ENCODE measurements at places on chromosomes 16 and 17.

DNA sequence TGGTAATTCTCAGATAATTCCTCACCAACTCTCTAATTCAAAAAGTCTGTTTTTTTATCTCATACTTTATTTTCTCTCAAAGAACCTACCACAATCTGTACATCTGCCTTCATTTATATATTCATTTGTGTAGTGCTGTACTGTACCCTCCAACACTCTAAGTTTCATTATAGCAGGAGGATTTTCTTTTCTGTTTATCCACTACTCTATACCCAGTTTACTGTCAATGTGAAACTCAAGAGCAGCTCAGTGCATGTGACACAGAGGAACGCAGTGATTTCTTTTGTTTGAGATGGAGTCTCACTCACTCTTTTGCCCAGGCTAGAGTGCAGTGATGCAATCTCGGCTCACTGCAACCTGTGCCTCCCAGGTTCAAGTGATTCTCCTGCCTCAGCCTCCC lies 117.8 kb downstream of the ADAMTS18 start:
- no peak for DNase-seq

- DNase-seq = no peak
Observed at GRCh38 chr16:27111486-27111885, 44.8 kb downstream of the C16orf82 start.

GRCh38 chr16:24850289-24850938 lies 4.7 kb downstream of the SLC5A11 start:
- DNase-seq = no peak

GRCh38 chr17:35752945-35753764 lies at the start of gene GAS2L2:
TSS of gene GAS2L2 (minus strand) at chr17:35753239. CDS start at chr17:35752850, 389 bp downstream.
- DNase-seq = no peak

DNA sequence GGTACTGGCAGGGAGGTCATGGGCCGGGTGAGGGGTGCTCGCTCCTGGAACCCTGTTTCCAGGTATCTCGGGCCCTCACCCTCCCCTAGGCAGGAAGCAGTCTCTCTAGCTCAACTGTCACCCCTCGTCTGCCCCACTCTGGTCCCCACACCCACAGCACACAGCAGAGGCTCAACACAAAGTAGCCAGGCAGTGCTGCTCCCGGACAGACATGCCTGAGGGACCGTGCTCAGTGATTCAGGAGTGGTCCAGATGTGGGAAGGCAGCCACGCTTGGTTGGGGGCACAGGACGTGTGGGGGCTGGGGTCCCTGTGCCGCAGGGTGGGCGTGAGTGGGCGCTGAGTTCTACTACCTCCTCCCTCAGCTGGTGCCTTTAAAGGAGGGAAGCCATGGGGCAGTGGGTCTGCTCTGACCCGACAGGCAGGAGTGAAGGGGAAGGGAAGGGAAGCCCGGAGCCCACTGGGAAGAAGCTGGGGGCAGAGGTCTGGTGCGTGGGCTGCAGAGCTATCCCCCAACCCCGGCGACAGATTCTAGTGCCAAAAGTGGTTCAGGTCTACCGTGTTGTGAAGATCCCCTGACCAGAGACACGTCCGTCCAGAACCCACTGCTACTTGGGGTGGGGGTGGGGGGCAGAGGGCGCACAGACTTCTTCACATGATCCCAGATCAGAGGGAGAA lies 11.8 kb downstream of the SLC16A3 start:
- no peak for DNase-seq

GRCh38 chr17:72182371-72182873 lies 61.6 kb downstream of the SOX9 start:
- DNase-seq = no peak

DNA sequence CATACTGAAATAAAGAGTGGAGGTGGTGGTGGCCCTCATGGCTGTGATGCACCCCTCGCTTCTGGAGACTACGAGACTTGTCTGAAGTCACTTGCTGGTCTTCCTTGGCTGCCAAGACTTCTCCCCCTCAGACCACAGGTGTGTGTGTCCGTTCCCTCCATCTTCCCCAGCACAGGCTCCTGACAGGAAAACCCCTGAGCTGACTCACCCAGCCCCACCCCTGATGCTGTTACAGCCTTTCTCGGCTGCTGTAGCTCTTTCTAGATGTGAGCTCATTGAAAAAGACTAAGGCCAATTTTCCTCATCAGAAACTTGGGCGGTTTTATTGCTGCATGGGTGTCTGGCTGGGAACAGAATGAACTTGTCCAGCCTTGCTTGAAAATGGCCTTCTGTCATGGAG lies 296.9 kb downstream of the TMEM114 start:
- DNase-seq = no peak

- DNase-seq = no peak
Observed at GRCh38 chr17:6506679-6507231, 49.6 kb downstream of the PITPNM3 start.

DNA sequence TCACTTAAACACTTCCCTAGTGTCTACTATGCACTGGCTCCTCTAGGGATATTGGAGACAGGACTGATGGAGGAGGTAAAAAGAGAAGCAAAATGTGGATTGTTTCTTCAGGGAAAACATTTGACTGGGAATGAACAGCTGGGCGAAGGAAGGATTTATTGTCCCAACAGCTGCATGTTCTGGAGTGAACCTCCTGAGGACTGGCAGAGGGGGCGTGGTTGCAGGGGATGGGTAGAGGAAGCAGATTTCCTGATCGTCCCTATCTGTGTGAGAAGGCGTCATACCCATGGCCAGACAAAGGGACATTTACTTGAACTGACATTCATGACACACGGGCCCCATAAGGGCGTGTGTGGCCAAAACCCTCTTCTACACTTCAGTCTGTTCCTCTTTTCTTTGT lies 321.5 kb downstream of the MAP2K4 start:
- DNase-seq = no peak

- peak; percentile 82 for DNase-seq
Observed at GRCh38 chr17:7887482-7888183, 956 bp upstream of the CHD3 start.

DNA sequence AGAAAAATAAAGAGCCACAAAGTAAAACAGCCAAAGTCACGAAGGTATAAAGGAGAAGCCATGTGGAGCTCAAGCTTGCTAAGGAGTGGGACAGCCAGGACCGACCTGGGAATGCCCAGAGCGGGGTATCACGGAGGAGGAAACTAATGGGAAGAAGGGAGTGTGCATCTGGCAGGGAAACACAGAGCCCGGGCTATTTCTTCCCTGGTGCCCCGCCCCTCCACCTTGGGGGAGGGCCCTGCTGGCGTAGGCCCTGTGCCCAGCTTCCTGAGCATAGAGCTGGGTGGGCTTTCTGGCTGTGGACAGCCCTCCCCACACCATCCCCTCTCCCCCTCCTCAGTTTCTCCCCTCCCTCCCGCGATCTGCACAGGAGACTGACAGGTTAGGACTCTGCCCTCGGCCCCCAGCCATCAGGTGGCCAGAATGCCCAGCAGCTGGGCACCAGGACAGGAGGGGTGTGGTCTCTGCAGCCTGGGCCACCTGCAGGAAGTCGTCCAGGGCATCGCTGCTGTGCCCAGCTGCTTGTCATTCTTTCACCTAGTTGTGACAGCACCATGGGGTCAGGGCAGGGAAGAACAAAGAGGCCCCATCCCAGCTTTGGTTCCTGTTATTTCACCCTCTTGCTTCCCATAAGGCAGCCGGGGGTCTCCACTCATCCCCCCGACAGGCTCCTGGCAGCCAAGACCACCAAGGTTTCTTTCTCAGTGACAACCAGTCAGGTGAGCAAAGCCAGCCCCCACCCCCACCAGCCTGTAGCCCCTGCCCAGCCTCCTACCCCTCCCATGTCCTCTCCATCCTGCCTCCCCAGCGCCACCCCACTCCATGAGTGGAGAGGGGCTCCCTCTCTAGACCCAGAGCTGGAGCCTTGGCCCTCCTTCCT lies 7.1 kb upstream of the DCAF7 start:
- DNase-seq = no peak

Measured in immature natural killer cell (primary cell).